ENCODE measurements at places on chromosomes 4 and X.

DNA sequence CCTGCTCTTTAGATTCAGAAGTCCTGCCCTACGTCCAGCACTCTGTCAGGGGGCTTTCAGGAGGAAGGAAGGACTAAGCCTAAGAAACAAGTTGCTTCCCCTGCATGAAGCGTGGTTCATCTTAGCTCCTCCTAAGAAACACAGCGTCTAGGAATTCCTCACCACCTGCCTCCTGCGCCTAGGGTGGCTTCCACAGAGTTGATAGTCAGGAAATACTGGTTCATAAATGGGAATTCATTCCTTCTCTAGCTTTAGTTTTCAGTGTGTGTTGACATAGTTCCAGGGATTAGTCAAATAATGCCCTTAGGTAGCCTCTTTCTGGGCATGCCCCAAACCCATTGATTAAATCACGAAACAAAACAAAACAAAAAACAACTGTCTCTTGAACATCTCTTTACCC lies 1.7 kb upstream of the MXRA5 start:
- no peak for DNase-seq

GRCh38 chrX:110698696-110699095 lies 96.9 kb downstream of the CHRDL1 start:
- DNase-seq, result no peak

DNA sequence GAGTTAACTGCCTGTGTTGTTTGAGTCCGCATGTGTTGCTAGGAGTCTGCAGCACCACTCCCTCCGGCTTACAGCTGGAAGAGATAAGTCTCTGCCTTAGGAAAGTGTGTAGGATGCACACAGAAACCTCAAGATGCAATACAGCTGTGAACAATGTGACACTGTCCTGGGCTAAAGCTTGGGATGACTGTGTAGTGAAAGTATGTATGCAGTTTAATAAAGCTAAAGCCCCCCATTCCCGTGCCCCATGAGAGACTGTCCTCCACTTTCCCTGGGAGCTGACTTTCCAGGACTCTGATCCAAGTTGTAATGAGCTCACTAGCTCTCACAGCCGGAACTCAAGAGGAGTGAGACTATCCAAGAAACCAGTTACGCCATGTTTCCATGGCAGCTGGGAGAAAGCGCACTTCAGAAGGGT lies 156.6 kb upstream of the FTHL17 start:
- DNase-seq, result no peak

- no peak for DNase-seq
Observed at GRCh38 chr4:165454426-165454825, 75.6 kb downstream of the CPE start.

DNA sequence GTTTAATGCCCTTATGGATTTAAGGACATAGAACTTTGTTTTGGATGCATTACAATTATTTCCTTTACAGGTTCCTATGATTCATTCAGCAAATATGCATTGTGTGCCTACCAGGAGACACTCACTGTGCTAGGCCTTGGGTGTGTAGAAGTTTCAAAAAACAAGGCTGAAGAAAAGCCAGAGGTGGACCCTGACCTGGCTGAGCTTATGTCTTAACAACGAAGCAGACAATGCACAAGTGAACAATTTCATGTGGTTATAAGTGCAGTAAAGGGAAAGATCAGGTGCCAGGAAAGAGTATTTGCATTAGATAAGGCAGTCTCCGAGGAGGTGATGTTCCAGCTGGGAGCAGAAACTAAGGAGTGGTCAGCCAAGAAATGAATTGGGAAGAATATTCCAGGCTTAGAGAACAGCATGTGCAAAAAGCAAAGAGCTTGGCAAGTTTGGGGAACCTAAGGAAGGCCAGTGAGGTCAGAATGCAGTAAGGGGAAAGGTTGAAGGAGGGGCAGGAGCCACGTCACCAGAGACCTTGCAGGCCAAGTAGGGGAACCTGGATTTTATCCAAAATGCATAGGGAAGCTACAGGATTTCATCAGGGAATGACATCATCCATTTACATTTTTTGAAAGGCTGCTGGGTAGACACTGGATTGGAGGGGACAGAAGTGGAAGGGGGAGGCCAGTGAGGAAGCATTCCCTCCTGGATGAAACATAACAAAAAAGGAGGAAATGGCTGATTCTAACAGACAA lies 193.6 kb downstream of the SOWAHB start:
- no peak for DNase-seq

DNA sequence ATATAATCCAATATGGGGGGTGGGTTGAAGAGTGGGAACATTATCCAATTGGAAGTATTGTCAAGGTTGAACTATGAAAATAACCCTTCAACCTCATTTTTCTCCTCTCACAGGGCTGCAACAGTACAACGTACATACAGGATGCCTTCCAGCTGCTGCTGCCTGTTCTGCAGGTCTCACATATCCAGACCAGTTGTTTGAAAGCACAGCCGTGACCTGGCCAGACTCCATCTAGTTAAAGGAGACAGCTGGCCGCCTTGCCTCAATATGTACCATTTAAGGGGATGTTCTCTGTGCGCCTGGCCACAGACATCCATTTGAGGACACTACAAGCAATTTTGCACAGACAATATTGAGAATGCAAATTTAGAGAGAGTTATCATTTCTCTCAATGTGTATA lies 75.7 kb downstream of the FAM114A1 start:
- no peak for DNase-seq

GRCh38 chr4:108135549-108136209 lies 33.1 kb downstream of the LEF1 start:
- DNase-seq, result no peak

DNA sequence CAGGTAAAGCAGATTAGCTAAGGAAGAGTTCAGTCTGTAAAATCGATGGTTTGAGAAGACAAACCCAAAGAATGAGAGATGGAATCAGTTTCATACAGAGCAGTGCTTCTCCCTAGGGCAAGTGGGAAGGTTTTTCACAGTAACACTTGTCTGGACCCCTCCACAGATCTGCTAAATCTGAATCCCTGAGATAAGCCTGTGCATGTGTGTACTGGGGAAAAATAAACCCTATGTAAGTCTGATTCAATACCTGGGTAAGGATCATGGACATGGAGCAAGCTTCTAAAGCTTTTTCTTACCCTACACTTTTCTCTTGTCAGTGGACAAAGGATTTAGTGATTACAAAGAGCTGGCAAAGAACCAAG lies 13.6 kb downstream of the ELOVL6 start:
- DNase-seq, result no peak

GRCh38 chrX:23841847-23842522 lies 59.0 kb downstream of the SAT1 start:
- DNase-seq, result no peak
